Fibroblast of lung (primary cell): ENCODE measurements at places on chromosomes 13 and 19. TPM values are rescaled to one million over a fixed set of nuclear protein-coding genes. Genes with fewer than 3 reads are reported as not detected.

DNA sequence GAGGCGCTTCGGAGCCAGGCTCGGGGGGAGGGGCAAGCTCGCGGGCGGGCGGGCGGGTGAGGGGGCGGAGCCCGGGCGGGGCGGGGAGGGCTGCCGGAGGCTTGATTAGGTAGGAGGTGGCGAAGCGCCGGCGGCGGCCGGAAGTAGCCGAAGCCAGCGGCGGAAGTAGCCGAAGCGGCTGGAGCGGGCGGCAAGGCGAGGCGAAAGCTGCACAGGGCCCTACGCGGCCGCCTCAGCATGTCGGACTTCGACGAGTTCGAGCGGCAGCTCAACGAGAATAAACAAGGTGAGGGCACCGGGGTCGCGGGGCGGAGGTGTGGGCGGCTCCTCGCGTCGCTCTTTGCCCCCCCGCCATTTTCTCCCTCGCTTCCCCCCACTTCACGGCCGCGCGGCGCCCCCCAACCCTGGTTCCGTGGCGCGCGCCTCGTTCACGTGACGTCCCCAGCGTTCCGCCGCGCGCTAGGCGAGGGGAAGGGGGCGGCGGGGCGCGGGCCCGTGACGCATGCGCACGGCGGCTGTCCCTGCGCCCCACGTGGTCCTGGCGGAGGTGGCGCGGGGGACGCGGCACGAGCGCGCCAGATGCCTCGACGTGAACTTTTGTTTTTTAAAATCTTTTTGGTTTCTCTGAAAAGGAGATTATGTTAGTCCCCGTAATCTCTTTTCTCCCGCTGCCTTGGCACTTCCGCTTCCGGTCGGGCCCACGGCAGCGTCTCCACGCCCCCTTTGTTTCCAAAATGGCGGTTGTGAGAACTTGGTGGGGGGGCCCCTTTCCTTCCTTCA lies at the start of gene U2AF2:
TSS of gene U2AF2 (plus strand) at position 168 of the 780 bp plus-strand sequence. CDS start at position 238, 70 bp downstream.
- peak; percentile 94 for DNase-seq

DNA sequence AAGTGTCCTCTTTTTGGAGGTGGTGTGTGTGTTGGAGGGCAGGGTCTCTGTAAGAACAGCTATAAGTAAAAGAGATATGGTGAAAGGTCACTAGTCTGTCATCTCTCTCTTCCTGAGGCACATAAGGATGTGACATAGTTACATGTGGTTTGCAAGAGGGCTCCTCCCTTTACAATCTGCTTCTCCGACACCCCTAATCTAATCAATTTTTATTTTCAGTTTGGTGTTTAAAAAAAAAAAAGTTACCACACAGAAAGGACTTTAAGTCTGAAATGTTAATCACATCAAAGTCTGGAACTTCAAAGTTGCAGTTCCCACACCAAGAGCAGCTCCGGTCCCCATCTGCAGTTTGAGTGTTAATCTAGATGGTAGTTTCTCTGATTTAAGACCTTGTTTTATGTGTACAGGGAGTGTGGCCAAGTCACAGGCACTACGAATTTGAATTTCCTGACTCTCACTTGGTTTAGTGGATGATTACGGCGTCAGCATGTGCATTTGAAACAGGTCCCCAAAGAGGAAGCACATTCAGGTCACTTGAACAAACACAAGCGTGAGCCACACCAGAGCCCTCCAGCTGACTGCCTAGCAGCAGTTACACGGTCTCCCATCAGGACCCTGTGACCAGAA lies 53.1 kb downstream of the FOXO1 start:
- no peak for DNase-seq

DNA sequence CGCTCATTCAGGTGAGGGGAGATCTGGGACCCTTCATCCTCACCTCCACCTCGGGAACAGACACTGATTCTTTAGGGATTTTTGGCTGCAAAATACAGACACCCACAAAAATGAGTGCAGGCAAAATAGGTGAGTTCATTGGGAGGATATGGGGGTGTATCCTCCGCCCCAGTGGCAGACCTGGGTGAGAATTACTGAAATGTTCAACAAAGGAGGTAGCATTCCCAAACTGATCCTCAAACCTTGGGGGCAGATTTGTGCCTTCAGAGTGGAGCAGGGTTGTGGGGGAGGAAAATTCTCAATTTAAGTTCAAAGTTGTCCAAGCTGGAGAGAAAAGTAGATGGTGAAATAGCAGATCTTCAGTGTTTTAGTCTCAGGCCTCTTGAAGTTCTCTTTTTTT lies 31.3 kb upstream of the SIN3B start:
- DNase-seq, result no peak

- no peak for DNase-seq
These were observed 67.8 kb downstream of the CEBPG start for GRCh38 chr19:33441277-33441699.

- DNase-seq, result no peak
These were observed 167.4 kb upstream of the STARD13 start for GRCh38 chr13:33452873-33453517.

DNA sequence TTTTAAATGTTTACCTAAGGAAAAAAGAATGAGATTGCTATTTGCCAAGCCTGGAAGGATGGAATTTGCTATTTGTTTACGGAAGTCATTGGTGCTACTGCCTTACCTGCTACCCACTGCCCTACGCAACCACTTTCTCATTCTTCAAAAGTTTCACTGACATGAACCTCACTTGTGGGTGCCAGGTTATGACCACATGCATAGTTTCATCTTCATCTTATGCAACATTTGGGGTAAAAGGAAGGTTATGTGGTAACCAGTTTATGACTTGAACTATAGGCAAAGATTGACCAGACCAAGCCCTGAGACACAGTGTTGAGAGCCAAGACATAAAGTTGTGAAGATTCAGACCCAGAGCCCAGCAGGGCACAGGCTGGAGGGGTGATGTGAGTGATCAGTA lies 142.5 kb downstream of the LACC1 start:
- DNase-seq, result no peak

DNA sequence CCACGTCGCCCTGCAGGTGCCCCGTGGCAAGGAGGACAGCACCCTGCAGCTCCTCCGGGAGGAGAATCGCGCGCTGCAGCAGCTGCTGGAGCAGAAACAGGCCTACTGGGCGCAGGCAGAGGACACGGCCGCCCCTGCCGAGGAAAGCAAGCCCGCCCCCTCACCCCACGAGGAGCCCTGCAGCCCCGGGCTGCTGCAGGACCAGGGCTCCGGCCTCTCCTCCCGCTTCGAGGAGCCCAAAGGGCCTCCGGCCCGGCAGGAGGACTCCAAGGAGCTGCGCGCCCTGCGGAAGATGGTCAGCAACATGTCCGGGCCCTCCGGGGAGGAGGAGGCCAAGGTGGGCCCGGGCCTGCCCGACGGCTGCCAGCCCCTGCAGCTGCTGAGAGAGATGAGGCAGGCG lies 11.6 kb downstream of the CBY2 start:
- DNase-seq, result no peak

GRCh38 chr19:30385666-30386065 lies 13.5 kb downstream of the ZNF536 start:
- no peak for DNase-seq

DNA sequence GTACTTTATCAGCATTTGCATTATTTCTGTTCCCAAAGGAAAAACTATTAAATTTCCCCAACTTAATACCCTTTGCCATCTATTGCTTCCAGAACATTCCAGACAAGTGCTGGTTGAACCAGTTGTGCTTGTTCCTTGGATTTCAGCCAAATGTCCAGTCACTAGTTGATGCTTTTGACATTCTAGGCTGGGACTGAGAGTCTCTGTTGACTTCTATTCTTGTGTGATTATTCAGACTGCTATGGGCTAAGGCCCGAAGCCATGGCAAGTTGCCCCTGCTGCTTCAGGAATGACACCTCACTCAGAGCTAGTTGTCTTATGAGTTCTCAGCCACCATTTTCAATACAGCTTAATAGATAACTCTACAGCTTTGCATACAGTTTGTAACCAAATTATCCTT lies 458.1 kb upstream of the ARGLU1 start:
- peak; percentile 77 for DNase-seq

- DNase-seq, result peak; percentile 74
These were observed 4.3 kb downstream of the FAAP24 start for GRCh38 chr19:32976223-32976805.

- DNase-seq, result peak; percentile 55
These were observed 19.7 kb downstream of the RFX1 start for GRCh38 chr19:13986348-13986904.

DNA sequence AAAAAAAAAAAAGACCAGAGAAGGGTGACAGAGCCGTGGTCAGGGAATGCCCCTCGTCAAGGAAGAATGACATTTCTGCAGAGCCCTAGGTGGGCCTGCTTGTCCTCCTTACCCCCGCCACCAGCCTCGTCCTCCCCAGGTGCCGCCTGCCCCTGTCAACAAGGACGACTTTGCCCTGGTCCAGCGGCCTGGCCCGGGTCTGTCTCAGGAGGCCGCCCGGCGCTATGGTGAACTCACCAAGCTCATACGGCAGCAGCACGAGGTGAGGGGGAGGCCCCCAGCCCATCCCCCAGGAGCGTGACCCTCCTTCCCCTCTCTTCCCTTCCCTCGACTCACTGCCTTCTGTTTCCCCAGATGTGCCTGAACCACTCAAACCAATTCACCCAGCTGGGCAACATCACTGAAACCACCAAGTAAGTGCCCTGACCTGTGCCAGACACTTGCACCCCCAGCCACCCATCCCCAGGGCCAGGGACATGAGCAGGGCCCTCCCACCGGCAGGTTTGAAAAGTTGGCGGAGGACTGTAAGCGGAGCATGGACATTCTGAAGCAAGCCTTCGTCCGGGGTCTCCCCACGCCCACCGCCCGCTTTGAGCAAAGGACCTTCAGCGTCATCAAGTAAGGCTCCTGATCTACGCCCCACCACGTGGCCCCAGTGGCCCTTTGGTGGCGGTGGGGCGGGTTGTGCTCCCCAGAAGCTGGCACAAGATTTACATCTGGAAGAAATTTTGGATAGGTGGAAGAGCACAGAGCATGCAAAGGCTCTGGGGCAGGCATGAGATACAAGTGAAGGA lies 14.8 kb downstream of the PODNL1 start:
- no peak for DNase-seq

- peak; percentile 27 for DNase-seq
These were observed 26.2 kb downstream of the RAP2A start for GRCh38 chr13:97460004-97460775.

GRCh38 chr19:8835877-8836276 lies 3.7 kb downstream of the MBD3L1 start:
- DNase-seq, result no peak

GRCh38 chr13:24943136-24943535 lies 152.8 kb upstream of the PABPC3 start:
- no peak for DNase-seq

- DNase-seq, result peak; percentile 55
These were observed 695.6 kb downstream of the PCDH9 start for GRCh38 chr13:66534561-66534960.

DNA sequence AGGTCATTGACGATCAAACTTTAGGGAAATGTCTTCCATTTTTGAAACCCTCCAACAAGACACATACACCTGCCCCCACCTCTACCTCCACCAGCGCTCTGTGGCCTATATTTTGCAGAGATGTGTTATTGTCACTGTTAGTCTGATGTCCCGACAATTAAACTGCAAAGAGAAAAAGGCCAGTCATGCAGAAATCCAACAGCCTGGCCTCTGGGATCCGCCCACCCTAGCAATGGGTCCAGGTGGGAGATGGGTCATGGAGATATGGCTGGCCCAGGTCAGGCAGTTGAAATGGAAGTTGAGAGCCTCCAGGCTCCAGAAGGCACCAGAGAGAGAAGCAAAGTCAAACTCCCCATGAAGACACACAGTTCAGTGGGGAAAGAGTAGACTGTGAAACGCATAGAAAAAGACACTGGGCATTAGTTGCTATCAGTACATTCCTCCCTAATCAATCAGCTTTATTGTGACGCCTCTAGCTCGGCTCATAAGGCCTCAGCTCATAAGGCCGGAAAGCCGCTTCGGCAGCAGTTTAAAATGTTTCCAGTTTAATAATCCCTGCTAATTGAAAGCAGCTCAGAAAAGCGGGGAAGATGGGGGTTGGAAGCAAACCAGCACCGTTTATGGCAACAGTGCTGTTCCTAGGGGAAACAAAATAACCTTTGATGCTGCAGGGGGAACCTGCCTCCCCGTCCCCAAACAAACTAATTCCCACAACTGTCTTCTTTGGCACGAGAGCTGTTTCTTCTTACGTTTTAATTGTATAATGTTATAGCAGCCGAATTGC lies 239.7 kb upstream of the ZNF507 start:
- no peak for DNase-seq

GRCh38 chr19:49473868-49474541 lies at the start of gene FLT3LG:
FLT3LG (plus strand) TSS chr19:49474215; CDS start chr19:49474640, 425 bp downstream.
- peak; percentile 78 for DNase-seq

- no peak for DNase-seq
These were observed 3.9 kb downstream of the SUPT5H start for GRCh38 chr19:39449116-39449797.

DNA sequence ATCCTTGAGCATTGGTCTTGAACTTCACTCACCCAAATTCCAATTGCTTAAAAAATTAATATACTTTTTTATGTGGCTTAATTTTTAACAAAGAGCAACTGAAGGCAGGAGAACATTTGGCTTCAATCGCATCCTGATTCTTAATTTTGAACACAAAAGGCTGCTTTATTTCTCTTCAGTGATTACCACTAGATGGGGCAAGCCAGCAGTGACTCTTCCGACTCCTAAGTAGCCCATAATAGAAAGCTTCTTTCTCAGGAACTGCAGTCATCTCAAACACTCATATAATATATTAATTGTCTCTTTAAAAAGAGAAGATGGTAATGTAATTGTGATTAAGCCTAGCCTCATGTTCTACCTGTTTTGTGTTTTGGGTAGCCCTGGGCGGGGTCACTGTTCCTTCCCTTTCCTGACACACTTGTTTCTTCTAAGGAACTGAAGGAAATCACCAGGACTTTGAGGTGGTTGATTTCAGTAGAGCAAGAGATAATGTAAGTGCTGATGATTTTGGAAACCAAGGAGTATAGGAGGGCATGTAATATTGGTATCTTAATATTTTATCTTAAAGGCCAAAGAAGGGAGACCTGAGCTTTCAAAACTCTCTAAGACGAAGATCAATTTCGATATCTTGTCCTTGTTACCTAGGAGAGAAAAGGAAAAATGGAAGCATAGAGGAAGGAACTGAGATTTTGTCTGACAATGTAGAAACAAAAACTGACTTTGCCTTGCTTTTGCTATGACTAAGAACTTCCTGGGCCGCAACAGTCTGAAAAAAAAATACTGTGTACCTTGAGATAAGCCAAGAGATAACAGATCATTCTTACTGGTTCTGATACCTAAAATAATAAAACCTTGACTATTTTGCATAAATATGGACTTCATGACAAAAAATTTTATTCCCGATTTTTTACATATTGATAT lies 73.1 kb downstream of the TNFSF13B start:
- peak; percentile 53 for DNase-seq

GNG14 gene
- total RNA-seq, result not detected in 2 replicates

ZNF415 gene
- total RNA-seq, result 11.8 and 15.7 TPM in 2 replicates

NRTN gene
- total RNA-seq, result 0.50 and 0.51 TPM in 2 replicates

PSG1 gene
- 0.51 and 1.3 TPM in 2 replicates for total RNA-seq

ARHGAP45 gene
- total RNA-seq, result 0.77 and 1.8 TPM in 2 replicates

ZNF414 gene
- 2.8 and 4.0 TPM in 2 replicates for total RNA-seq

C1QTNF9 gene
- under 0.01 TPM in 1 of 2 replicates, not detected in the other for total RNA-seq

ZIC2 gene
- total RNA-seq, result not detected in 2 replicates

RNF17 gene
- not detected in 2 replicates for total RNA-seq

TPTE2 gene
- total RNA-seq, result not detected in 2 replicates

VMAC gene
- 6.4 and 8.3 TPM in 2 replicates for total RNA-seq

PRRG2 gene
- 0.17 and 0.51 TPM in 2 replicates for total RNA-seq

TUBA3C gene
- not detected in 2 replicates for total RNA-seq

JUNB gene
- 108 and 118 TPM in 2 replicates for total RNA-seq

ZNF793 gene
- total RNA-seq, result 2.6 and 5.9 TPM in 2 replicates
